ENCODE measurements at places on chromosomes 11 and 22.

DNA sequence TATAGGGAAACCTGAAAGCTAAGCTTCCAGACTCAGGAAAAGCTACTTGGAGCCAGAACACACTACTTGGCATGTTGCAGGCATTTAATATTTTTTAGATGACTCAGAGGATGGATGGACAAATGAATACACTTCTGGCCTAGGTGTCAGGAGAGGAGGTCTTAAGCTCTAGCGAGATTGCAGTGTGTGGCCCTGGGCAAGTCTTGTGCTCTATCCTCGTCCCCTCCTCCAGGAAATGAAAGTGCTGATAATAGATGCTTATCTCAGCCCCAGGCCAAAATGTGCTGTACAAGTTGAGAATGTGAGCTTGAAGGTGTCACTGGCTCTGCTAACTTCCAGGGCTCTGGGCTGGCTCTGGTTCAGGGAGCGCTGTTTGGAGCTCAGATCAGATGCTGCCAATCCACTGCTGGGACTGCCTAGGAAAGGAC, 136.3 kb downstream of the PKNOX2 start:
- no peak for DNase-seq

DNA sequence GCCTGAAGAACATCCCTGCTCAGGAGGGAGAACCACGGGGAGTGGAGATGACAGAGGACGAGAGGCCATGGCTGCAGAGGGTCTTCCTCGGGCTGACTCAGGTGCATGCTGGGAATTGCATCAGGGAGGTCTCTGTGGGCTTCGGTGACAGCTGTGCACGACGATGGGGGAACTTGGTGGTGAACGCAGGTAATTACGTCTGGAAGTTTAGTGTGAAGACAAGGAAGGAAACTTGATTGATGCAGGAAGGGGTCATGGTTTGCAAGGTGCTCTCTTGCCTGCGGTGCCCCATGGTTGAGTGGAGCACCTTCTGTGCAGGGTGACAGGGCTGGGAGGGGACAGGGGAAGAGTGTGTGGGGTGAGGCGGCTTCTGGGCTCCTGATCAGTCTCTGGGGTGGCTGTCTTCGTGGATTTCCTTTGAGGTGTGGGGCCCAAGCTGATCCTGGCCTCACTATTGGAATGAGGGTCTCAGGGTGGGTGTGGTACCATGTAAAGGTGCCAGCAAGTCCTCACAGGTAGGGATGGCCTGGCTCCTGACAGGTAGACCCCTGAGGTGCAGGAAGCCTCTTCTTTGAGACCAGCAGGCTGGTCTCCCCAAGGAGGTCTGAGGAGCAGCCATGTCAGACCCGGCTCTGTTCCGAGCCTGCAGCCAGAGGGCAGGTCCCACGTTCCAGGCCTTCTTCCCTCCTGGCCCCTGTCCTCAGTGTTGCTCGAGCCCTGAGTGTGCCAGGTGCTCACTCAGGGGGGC, 1020.1 kb downstream of the TBC1D22A start:
- no peak for DNase-seq

GRCh38 chr22:42322562-42322926, 52.1 kb upstream of the TCF20 start:
- no peak for DNase-seq

- no peak for DNase-seq
Measured at GRCh38 chr11:118048472-118049370, 28.2 kb upstream of the TMPRSS4 start.

DNA sequence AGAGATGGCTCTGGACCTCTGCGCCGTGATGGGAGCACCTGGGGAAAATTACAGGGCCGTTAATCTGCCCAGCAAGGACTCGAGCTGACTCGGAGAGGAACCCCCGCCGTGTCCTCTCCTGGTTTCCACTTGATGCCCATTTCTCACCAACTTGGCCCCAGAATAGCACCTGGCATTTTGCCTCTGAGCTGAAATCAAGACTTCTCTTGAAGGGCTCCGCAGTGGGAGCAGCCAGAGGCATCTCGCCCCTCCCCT, 19.0 kb upstream of the CABP7 start:
- no peak for DNase-seq

GRCh38 chr11:115126092-115126491, 378.1 kb downstream of the CADM1 start:
- DNase-seq = no peak

GRCh38 chr11:66477263-66478201, 2.7 kb upstream of the DPP3 start:
- no peak for DNase-seq

GRCh38 chr11:125338886-125339811, 156.9 kb downstream of the FEZ1 start:
- DNase-seq = no peak

DNA sequence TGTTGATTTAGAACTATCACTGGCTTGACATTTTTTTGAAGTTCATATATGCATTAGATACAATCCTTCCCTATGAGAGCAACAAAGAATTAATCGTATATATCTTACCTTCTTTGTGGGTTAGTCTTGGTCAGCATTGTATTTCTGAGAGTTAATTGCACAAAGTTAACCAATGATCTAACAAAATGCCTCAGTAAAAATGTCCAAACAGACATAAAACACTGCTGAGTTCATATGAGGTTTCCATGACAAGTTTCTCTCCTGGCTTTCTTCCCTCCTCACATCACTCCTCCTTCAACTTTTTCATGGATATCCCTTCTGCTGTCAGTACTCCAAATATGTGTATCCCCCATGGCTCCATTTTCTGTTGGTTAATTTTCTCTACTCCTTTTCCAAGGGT, 9.0 kb downstream of the MAP6 start:
- DNase-seq = no peak

DNA sequence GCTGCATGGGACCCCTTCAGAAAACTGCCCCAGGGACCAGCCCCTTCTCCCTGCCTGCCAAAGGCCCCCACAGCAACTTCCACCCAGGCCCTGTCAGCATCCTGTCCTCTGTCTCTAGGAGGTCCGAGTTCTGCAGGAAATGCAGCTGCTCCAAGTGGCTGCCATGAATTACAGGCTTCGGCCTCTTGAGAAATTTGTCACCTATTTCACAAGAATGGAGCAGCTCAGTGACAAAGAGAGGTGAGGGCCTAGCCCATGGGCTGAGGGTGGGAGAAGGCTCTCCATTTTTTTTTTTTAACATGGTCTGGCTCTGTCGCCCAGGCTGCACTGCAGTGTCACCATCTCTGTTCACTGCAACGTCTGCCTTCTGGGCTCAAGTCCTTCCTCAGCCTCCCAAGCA, 7.3 kb downstream of the RGL4 start:
- no peak for DNase-seq

GRCh38 chr11:17775507-17776211, 41.1 kb downstream of the KCNC1 start:
- DNase-seq = no peak

DNA sequence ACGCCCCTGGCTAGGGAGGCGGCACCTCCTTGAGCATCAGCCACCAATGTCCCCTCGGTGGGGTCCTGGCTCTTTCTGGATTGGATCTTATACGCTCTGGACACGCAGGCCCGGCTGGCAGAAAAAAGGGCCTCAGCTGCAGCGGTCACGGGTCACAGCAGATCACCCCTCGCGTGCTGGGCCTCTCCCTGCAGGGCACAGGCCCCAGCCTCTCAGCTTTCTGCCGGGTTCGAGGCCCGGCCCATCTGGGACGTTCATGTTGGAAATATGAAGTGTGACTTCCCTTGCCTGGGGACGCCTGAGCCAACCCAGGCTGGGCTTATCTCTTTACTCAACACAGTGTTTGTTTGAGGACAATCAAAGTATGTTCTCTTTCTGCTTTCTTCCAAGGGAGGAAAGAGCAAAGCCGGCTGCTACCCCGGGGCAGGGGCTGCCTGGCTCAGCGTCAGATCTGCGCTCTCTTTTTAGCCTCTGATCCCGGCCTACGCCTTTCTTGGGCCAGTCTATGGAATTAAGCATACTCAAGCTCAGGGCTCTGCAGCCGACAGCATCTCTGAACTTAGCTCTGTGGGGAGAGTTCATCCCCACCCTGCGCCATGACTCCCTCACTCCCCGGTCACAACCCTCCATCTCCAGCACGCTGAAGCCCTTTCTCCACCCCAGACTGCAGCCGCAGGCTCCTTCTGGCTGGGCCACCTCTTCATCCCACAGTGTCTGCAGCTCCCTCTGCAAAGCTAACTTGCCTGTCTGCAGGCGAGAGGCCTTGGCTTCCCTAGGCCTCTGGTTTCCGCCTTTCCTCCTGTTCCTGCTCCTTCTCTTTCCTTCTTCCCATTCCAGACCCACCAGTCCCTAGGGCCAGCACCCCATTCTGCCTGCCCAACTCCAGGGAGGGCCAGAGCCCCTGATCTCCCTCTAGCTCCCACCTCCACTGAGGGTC, 38.8 kb downstream of the ADAMTS15 start:
- no peak for DNase-seq

DNA sequence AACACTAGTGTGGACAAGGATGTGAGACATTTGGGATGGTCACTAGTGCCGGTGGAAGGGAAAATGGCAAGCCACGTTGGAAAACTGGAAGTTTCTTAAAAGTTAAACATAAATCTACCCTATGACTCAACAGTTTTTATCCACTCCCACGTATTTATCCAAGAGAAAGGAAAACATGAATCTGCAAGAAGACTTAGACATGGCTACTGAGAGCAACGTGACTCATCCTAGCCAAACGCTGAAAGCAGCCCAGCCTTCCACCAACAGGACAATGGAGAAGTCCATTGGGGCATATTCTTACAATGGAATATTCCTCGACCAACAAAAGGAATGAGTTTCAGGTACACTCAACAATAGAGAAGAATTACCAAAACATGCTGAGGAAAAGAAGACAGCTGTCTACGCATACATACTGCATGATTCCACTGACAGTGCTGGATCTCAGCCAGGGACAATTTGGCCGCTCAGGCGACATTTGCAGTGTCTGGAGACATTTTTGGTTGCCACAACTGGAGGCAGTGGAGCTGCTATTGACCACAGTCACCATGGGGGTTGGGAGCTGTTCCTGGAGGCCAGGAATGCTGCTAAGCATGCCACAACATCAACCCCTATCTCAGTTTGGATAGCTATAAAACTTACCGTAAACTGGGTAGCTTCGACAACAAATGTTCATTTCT, 21.2 kb downstream of the SYT13 start:
- DNase-seq = no peak

DNA sequence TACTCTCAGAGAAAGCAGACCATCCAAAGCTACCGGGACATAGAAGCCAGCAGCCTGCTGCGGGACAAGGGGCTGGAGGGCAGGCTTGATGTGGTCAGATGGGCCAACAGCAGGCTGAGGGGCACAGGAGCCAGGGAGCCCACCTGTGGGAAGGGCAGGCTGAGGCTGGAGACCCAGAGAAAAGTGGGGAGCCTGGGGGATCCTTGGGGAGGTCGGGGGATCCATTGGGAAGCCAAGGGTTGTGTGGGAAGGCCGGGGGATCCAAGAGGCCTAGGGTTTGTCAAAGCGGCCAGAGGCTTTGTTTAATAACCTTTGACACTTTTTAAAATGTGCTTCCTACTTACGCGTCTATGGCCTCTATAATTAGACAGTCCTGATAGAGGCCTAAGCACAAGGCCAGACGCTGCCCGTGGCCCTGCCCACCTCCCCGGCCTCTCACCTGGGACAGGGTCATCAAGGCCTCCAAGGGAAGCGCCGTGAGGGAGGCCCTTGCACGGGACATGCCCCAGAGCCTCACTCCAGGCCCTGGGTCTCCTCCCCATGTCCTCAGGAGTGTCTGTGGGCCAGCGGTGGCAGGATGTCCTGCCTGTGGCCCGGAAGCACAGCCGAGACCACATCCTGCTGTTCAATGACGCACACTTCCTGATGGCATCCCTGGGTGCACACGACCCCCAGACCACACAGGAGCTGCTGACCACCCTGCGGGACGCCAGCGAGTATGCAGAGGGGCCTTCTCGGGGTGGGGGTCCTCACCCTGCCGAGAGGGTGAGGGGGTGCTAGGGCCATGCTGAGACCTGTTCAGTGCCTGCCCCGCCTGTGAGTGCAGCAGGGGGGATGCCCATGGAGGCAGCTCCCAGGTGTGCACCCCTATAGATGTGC, 8.6 kb upstream of the GTSE1 start:
- DNase-seq = no peak

- no peak for DNase-seq
Measured at GRCh38 chr11:14539982-14540421, 19.8 kb upstream of the PSMA1 start.

GRCh38 chr22:37378642-37379058, 48.6 kb downstream of the ELFN2 start:
- no peak for DNase-seq

GRCh38 chr11:30025396-30026139, 8.7 kb upstream of the KCNA4 start:
- DNase-seq = no peak

DNA sequence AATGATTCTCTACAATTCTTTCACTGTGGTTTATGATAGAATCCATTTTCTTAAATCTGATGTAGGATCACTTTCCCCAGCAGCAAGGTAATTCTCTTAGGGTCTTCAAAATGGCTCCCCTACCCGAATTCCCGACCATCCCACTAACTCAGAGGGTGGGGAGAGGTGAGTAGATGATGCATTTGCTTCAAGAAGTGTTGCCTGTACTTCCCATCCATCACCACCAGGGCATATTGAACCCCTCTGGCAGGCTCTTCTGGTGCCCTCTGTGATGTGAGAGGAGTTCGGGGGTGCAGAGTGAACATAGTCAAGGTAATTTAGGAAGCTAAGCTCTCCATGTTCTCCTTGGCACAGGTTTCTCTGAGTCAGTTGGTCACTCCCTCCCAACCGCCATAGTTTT, 52.3 kb downstream of the ZNRF3 start:
- DNase-seq = no peak

DNA sequence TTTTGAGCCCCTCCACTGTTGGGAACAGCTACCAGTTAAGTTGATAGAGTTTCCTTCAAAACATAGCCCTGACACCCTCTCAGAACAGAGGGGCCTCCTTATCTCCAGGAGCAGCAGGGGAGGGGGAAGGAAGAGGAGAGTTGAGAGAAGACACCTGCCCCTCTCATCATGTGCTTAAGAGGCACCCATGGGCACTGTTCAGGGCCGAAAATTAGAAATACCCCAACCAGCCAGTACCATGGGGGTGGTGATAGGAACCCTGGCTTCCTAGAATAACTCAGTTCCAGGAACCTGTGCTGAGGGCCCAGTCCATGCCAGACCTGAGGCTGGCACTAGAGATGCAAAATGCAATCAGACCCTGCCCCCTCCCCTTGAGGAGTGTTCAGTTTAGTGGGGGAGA, 9.3 kb upstream of the GDPD5 start:
- no peak for DNase-seq

DNA sequence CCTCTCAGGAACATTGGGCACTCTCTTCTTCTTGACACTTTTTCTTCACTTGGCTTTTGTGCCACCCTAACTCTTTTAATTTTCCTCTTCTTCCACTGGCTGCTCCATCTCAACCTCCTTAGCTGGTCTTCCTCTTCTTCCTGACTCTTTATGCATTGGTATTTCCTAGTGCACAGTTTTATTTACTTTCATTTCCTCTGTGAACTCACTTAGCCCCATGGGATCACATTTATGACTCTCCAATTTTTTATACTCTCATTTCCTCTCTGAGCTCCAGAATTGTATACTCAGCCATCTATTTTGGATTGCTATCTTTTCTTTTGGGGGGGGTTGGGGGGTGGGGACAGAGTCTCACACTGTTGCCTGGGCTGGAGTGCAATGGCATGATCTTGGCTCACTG, 38.5 kb upstream of the LARGE1 start:
- no peak for DNase-seq

All from stimulated activated CD4-positive, alpha-beta T cell treated with anti-CD3 and anti-CD28 coated beads, Interleukin-4, amount 100 ng/mL, for 24 hours (primary cell).